A172 (cell line): ENCODE measurements at places on chromosomes 7 and 10. TPM values are rescaled to one million over a fixed set of nuclear protein-coding genes. Genes with fewer than 3 reads are reported as not detected.
A peak's percentile ranks its signal among the peaks of the same experiment; 100 is the strongest.

Gene BUD23
- total RNA-seq, result 129 and 138 TPM in 2 replicates

DNA sequence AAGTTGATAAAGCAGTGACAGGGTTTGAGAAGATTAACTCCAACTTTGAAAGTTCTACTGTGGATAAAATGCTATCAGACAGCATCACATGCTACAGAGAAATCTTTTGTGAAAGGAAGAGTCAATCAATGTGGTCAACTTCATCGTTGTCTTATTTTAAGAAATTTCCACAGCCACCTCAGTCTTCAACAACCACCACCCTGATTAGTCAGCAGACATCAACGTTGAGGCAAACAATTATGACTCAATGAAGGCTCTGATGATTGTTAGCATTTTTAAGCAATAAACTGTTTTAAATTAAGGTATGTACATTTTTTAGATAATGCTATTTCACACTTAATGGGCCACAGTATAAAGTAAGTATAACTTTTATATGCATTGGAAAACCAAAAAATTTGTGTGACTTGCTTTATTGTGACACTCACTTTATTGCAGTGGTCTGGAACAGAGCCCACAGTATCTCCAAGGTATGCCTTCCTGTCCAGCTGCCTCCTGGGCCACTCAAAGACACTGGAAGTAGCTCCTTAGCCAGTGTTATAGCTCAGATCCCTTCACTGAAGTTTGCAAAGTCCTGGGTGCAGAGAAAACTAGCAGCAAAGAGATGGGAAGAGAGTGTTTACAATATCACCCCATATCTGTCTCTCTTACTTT is 293.1 kb downstream of the ARHGAP12 start:
- DNase-seq, result peak; percentile 38

GRCh38 chr10:86944471-86944870 is 12.9 kb downstream of the MMRN2 start:
- DNase-seq, result no peak

DNA sequence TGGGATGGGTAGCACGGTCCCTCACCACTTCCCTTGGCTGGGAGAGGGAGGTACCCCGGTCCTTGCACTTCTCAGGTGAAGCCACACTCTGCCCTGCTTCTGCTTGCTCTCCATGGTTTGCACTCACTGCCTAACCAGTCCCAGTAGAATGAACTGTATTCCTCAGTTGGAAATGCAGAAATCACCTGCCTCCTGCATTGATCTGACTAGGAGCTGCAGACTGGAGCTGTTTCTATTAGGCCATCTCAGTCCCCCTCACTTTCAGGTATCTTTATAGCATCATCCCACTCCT is 264.9 kb downstream of the ZWINT start:
- DNase-seq, result no peak

- peak; percentile 40 for DNase-seq
Measured at GRCh38 chr7:100604028-100604975, 2.1 kb downstream of the PCOLCE start.

- DNase-seq, result no peak
Measured at GRCh38 chr7:28524978-28525377, 112.7 kb downstream of the CREB5 start.

DNA sequence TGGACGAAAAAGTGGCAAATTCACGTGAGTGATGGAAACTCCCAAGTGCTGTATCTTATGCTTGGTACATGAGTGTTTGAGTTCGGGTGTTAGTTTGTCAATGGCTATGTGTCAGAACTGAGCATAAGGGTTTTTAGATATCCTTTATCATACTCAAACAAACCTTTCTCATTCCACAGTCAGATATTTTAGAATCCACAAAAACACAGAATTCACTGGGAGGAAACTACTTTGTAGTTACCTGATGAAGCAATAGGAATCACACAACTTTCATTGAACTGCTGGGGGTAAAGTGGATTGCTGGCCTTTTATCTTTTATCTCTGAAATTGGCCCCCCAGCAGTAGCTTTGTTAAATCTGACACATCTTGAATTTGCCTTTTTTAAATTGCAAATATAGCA is 64.0 kb downstream of the DKK1 start:
- no peak for DNase-seq

DNA sequence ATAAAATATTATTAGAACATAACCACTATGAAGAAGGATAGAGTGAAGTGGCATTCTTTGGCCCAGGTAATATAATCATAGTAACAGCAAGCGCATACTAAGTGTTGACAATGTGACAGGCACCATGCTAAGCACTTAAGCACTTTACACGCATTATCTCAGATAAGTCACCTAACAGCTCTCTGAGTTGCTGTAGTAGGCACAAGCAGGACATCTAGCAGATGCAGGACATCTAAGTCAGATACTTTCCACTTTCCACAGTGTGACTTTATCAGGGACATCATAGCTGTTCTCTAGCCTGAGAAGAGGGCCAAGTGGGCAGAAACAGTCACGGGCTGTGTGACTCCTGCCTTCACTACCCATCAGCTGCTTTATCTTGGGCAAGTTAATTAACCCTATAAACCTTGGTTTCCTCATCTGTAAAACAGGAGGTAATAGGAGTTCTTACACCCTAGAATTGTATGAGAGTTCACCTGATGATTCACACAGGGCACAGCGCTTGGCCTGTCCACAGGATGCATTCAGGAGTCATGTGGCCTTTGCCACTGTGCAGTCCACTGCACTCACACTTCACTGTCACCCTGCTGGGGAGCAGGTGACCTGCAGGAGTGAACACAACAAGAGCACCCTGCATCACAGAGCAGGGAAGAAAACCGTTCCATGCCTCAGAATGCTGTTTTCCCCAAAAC is 12.5 kb downstream of the LIPA start:
- no peak for DNase-seq

DNA sequence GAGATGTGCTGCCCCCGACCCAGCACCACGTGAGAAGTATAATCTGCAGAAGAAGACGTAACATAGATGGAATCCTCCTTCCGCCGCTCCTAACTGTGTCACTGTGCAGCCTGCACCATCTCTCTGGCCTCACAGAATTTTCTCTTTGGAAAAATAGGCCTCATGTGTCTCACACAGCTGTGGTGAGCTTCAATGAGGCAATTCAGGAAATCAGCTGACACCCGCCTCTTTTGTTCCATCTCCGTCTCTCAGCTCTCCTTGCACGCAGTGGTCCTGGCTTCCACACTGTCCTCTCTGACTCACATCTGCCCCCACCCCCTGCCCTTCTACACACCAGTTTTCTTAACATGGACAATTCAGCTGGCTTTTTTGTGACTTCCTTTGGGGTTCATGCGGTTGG is 7.2 kb downstream of the C10orf90 start:
- DNase-seq, result no peak
